ENCODE measurements at places on chromosomes 7 and 10. TPM values are rescaled to one million over a fixed set of nuclear protein-coding genes. Genes with fewer than 3 reads are reported as not detected.

DNA sequence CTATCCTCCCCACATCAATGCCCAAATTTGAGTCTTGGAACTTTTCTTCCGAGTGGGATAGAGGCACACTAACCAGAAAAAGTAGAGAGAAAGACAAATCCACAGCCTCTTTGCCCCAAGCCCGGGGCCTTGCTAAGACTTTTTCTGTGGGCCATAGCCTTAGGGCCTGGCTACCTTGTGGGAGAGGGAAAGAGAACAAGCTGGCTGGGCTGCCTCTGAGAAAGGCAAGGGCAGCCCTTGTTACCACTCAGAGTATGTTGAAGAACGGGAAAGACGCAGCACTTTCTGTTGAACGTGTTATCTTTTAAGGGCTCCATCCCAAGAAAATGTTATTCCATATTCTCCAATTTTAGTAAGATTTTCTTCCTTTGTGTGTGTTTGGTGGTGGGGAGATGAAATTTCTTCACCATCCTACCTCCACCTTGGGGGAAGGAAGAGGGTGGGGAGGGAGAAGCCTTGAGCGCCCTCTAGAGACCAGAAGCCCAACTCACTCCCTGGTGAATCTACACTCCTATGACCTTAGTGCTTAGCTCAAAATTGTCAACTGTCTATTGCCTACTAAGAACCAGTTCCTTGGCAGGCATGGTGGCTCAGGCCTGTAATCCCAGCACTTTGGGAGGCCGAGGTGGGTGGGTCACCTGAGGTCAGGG, 3.9 kb upstream of the NRF1 start:
- peak; percentile 48 for DNase-seq

The HTR5A gene
- not detected for total RNA-seq

DNA sequence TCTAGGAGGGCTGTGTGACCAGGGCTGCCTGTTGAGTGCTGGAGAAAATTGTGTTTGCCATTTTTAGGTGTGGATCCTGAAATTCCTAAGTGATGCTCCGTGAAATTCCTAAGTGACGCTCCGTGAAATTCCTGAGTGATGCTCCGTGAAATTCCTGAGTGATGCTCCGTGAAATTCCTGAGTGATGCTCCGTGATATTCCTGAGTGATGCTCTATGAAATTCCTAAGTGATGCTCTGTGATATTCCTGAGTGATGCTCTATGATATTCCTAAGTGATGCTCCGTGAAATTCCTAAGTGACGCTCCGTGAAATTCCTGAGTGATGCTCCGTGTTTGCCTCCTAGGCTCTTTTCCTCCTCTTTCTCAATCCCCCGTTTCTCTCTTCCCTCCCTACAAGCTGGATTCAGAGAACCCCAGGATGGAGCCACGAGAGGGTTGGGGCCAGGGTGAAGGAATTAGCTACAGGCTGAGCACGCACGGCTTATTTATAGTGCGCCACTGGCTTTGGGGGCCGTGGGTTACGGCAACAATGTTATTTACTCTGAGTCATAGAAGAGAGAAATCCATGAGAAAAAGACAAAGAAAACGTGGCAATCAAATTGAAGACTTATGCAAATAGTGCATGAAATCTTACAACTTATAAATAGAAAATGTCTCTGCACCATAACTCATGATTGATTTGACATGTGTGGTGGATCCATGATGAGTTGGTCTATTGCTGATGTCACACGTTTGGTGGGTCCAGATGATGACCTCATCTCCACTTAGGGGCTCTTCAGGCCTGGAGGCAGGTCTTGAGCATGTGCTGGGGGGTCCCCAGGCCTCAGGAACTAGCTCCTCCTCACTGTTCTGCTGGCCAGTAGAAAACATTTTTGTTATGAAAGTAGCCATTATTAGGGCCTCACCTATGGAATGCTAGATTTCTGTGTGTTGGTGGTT, 224.6 kb downstream of the WDR37 start:
- DNase-seq = no peak

- no peak for DNase-seq
Measured at GRCh38 chr10:34251177-34251576, 563.9 kb downstream of the PARD3 start.
